NCI-H2029 treated with DMSO at 0.1 percent for 48 hours (cell line): ENCODE measurements at places on chromosomes 7 and 10.

DNA sequence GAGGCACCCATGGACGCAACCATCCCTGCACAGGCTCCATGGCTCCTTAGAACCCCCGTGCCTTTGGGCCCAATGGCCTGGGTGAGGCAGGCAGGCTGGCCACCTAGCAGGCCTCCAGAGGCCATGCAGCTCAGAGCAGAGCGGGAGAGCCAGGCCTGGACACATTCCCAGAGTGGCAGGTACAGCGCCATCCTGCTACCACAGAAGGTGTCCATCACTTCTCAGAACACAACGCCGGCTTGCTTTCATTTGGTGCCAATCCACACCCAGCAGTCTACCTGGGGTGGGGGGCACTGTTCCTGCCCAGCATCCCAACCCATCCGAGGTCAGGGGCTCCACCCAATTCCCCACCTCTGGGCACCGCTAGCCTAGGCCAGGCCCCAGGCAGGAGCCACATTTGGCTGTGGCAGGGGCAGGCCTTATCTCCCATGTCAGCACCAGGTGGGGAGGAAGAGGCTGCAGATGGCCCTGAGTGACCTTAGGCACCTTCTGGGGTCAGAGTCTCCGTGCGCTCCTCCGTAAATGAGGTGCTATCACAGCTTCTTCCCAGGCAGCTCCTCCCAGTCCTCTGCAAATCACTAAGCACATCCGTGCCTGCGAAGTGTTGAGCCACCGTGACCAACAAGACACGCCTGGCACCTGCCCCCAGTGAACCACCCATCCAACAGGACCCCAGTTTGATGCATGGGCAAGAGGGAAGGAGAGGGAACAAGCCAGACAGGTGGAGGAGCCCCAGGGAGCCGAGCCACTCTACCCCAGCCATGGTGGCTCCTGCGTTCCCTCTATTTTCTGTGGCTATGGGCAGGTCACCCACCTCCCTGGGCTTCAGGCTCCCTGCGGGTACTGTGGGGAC is 14.2 kb downstream of the KCNH2 start:
- no peak for DNase-seq

- no peak for DNase-seq
These were observed 38.8 kb upstream of the GRB10 start for GRCh38 chr7:50821457-50822008.

DNA sequence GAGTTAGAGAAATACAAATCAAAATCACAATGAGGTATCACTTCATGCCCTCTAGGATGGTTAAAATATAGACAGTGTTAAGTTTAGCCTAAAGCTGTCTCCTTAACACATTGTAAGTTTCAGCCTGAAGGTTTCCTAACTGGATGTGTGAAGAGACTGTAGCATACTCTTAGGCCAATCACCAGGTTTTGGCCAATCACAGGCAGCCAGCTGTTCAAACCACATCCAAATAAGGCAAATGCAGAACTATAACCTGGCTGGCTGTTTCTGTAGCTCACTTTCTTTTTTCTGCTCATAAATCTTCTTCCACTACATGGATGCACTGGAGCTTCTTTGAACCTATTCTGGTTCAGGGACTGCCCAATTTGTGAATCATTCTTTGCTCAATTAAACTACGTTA is 19.7 kb downstream of the ESYT2 start:
- DNase-seq, result no peak

GRCh38 chr10:4067931-4068561 is 283.0 kb upstream of the KLF6 start:
- peak; percentile 17 for DNase-seq

- DNase-seq, result no peak
These were observed 50.8 kb upstream of the ZMIZ1 start for GRCh38 chr10:79017882-79018520.

GRCh38 chr10:423178-423577 is 266.3 kb downstream of the DIP2C start:
- no peak for DNase-seq

DNA sequence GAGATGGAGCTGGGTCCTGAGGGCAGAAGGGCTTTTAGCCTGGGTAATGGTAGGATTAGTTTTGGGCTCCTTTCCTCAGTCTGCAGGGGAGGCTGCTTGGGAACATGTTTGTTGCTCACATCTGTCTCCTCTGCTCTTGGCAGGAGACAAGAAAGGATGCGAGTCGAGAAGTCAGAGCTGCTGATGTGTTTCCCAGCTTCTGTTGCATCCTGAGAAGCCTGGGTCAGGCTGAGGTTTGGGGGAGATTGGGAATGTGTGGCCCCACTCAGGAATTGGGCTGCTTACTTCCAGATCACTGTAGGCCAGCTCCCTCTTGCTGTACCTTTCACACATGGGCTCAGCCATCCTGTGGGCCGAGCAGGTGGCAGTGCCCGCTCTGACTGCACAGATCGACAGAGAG is 79.2 kb downstream of the CCNY start:
- DNase-seq, result no peak

- no peak for DNase-seq
These were observed 7.1 kb upstream of the RASGEF1A start for GRCh38 chr10:43273997-43274396.

- DNase-seq, result no peak
These were observed 148.1 kb downstream of the SLC16A9 start for GRCh38 chr10:59561477-59562121.

DNA sequence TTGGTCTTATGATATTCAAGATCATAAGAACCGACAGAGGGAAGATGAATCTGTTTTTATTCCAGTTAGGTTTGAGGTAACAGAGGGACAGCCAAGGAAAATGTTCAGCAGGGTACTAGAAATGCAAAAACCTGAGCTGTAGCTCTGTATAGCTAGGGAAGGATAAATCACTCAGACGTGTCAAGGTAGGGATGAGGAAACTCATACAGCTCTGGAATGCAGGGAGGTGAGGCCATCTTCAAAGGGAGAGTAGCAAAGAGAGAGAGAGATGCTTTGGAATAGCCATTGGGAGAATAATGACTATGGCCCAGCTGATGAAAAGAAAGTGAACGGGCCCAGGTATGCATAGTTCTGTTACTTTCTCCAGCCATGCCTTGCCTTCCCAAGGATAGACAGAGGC is 77.8 kb downstream of the PAX2 start:
- DNase-seq, result no peak

DNA sequence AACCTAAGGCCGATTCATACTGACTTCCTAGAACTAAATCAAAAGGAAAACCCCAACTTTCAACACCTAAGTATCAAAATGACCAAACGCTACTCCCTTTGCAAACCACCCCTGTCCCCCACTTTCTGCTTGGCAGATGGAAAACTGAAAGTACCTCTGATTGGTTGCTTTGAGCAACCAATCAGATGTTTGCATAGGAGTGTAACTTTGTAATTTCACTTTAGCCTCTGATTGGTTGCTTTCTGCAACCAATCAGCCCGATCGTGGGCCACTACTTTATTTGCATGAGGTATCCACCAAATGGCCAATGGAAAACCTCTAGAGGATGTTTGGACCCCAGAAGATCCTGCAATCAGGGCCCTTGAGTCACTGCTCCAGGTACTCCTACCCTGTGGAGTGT is 12.3 kb upstream of the SNX10 start:
- DNase-seq, result no peak

GRCh38 chr10:111187096-111187495 is 110.3 kb downstream of the ADRA2A start:
- DNase-seq, result no peak

GRCh38 chr7:117937049-117937752 is 64.0 kb upstream of the CTTNBP2 start:
- no peak for DNase-seq

DNA sequence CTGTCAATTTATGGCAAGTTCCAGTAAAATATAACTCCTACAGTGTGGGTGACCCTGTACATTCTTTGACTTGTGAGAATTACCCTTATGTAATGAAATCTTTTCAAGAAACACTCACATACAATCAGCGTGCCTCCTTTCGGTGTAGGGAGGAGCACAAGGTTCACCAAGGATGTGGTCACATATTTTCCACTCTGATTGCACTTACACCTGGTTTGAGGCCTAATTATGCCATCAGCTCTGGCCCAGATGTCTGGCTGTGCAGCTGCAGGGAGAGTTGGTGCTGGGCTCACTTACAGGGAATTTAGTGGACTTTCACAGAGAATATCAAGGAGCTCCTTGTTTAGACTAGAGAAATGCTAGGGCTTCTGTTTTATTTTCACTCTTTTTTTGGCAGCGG is 146.0 kb upstream of the STEAP4 start:
- DNase-seq, result no peak

DNA sequence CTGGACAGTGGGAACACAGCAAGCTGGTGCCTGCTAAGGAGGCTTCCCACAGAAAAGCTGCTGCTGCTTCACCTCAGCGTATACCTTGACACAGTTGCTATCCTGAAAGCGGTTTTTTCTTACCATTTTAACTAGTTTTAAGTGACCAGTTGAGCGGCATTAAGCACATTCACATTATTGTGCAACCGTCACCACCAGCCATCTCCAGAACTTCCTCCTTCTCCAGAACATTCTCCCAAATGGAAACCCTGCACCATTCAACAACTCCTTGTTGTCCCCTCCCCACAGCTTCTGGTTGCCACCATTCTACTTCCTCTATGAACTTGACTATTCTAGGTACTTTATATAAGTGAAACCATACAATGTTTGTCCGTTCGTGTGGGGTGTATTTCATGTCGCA is 169.9 kb downstream of the SNX10 start:
- no peak for DNase-seq

DNA sequence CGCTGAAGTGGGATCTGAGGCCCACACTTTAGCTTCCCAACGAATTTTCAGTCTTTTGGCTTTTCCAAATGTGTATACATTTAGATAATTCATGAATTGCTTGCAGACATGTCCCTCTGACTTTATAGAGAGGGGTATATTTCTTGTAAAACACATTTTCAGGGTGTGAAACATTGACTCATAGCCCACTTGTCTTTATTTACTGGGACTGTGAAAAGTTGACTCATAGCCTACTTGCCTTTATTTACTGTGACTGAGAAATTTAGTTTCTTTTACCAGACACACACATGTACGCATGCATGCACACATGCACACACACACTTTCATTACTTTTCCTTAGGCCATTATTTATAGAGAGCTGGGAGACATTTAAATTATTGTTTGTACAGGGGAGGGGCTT is 79.1 kb downstream of the VTI1A start:
- DNase-seq, result no peak

GRCh38 chr10:76066457-76066856 is 635.0 kb downstream of the LRMDA start:
- no peak for DNase-seq

- DNase-seq, result peak; percentile 3
These were observed 40.5 kb downstream of the LYZL1 start for GRCh38 chr10:29329420-29329819.

- no peak for DNase-seq
These were observed 689.6 kb downstream of the SORCS1 start for GRCh38 chr10:106474876-106475275.

- no peak for DNase-seq
These were observed 46.4 kb downstream of the TCF7L2 start for GRCh38 chr10:112996462-112996861.

DNA sequence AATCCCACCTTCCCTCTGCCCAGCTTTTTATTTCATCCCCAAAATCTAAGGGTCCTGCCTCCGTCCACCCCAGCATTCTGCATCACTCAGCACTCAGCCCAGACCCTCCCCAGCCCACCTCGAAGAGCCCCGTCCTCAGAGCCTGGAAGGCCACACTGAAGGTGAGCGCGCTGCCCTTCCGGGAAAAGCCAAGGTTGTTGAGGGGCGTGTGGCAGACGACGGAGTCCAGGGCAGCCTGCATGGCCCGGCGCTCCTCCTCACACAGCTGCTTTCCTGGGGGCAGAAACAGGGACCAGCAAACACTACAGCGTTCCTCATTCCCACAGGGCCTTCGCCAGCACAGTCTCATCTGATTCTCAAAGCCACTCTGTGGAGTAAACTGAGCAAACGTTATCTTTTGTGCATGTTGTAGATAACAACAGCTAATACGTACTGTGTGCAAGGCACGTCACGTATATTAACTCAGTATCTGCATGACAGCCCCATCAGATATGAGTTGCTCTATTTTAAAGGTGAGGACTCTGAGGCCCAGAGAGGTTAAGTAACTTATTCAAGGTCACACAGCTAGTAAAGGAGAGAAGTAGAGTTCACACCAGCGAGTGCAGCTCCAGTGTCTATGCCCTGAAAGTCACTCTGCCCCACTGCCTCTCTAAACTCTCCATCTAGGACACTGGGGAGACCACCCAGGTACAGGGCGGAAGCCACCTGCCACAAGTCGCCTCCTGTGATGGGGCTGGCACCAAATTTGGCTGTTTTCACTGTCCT is 2.8 kb downstream of the TRAPPC14 start:
- no peak for DNase-seq

GRCh38 chr10:100103581-100103980 is 21.9 kb upstream of the CPN1 start:
- no peak for DNase-seq

DNA sequence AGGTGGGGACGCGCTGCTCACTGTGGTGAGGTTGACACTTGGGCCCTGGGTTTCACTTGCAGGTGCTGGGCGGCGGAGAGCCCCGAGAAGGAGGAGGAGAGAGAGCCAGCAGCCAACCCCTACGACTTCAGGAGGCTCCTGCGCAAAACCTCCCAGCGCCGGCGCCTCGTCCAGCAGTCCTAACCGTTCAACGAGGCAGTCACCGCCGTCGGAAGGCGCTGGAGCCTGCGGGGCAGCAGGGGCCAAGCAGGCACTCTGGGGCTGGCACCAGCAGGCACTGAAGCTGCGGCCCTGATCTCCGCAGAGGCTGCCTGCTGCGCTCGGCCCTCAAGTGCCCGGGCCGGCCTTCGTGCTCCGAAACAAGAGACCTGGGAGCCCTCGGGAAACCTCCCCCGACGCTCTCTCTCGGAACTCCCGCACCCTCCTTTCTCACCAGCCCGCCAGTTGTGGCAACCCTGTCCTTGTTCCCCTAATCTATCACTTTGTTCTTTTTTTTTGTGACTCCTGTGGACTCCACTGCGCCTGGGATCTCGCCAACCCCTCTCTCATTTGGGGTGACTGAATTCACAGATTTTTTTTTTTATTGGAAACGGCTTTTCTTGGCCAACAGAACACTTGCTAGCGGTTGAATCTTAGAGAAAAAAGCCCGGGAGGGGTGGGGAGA is 4.7 kb upstream of the GAD2 start:
- DNase-seq, result no peak

GRCh38 chr10:34862892-34863291 is 47.8 kb upstream of the PARD3 start:
- peak; percentile 17 for DNase-seq

- DNase-seq, result no peak
These were observed 67.0 kb downstream of the MDFIC start for GRCh38 chr7:114988755-114989375.
